ENCODE measurements at places on chromosomes 7 and 10.

DNA sequence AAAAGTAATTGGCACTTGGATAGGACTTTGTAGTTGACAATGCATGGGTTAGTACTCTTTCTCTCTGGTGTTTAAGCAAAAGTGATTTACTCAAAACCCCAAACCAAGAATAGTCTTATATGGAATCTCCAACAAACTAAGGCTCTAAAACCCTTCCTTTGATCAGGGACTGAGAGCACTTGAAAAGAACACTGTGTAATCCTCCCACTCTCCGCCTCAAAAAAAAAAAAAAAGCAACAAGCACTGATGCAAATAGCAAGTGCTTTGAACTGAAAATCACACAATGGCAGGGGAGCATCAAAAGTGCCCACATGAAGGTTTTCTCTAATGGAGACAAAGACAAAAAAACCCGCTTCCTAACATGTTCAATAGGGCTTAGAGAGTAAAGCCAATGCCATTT is 467.9 kb upstream of the AUTS2 start:
- no peaks in the 10 kb centered on the region for H3K27me3 ChIP-seq
- H3K4me3 ChIP-seq = no peak overlapping the region
- H3K27ac ChIP-seq = no peak overlapping the region
- DNase-seq = no peak
- no peaks in the 10 kb centered on the region for H3K4me1 ChIP-seq

DNA sequence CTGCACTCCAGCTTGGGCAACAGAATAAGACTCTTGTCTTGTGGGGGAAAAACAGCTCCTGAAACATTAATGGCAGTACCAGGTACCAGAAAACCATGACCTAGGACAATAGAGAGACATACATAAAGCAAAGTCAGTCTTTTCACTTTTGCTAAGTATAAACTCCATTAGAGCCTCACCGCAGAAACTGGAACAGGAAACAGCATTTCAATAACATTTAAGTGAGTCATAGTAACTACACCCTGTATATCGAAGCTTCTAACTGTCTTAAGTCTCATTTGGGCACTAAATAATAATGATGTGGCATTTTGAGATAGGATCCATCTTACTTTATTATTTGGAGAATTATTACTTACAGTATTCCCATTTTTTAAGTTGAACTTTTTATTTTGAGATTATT is 517.8 kb upstream of the CELF2 start:
- no peaks in the 10 kb centered on the region for H3K4me1 ChIP-seq
- H3K36me3 ChIP-seq = no peaks in the 10 kb centered on the region
- no peak for DNase-seq
- H3K4me3 ChIP-seq = no peak overlapping the region
- no peaks in the 10 kb centered on the region for H3K27me3 ChIP-seq

DNA sequence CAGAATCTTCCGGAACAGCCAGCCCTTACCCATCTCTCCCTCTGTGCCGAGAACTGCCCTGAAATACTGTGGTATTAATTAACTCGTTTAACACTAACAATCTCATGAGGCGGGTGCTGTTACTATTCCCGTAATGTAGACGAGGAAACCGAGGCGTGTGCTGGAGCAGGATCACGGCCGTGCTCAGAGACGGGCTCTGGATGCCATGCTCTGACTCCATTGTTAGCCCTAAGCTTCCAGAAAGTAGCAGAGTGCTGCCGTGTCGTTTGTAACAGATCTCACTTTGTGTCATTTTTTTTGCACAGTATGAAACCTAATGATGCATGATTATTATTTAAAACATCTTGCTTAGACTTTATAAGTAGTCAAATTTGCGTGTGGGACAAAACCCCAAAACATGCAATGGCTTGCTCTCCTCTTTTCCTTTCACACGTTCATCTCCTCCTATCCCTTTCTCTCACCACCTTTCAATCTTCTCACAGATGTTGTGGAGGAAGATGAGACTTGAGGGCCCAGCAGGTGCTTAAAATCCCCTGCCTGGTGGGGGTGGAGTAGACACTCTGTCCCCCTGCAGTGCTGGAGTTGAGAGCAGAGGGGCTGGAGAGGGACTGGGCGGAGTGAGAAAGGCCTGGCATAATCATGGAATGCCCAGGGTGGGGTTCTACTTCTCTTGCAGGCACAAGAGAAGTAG is 482 bp upstream of the ACTR3C start:
- H3K27me3 ChIP-seq = no peaks in the 10 kb centered on the region
- peaks cover 29% of the 10 kb centered on the region for H3K36me3 ChIP-seq
- H3K27ac ChIP-seq = peak overlapping the region; percentile 88

GRCh38 chr10:78641693-78642092 is 427.1 kb upstream of the ZMIZ1 start:
- H3K27me3 ChIP-seq = no peaks in the 10 kb centered on the region
- no peak overlapping the region for H3K4me3 ChIP-seq
- DNase-seq = no peak
- no peaks in the 10 kb centered on the region for H3K36me3 ChIP-seq

- H3K27me3 ChIP-seq = no peaks in the 10 kb centered on the region
- no peak overlapping the region for H3K4me3 ChIP-seq
- H3K36me3 ChIP-seq = no peaks in the 10 kb centered on the region
- no peaks in the 10 kb centered on the region for H3K4me1 ChIP-seq
- DNase-seq = no peak
- H3K27ac ChIP-seq = no peak overlapping the region
Measured at GRCh38 chr10:116810120-116810500, 39.2 kb upstream of the ENO4 start.

GRCh38 chr10:17161775-17162174 is 32.2 kb upstream of the CUBN start:
- H3K27ac ChIP-seq = no peak overlapping the region
- H3K4me1 ChIP-seq = no peaks in the 10 kb centered on the region
- no peak overlapping the region for H3K4me3 ChIP-seq
- no peaks in the 10 kb centered on the region for H3K27me3 ChIP-seq
- no peaks in the 10 kb centered on the region for H3K36me3 ChIP-seq

DNA sequence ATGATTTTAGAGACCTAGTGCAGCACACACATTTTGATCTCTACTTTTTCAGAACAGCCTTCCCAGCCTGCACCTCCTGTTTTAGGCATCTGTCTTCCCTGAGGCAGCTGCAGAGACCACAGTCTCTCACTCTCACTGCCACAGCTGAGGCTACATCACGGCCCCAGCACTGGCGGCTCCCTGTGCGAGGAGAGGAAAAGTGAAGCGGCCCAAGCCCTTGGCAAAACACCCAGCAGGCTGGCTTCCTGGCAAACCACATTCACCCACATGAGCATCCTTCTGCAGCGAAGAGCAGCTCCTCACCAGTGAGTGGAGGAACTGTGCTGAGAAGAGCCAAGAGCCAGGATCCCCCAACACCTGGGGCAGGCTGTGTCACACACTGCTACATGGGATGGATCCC is 14.0 kb downstream of the HUS1 start:
- no peak overlapping the region for H3K27ac ChIP-seq
- H3K36me3 ChIP-seq = peaks cover 84% of the 10 kb centered on the region
- H3K4me1 ChIP-seq = peaks cover 4% of the 10 kb centered on the region
- H3K4me3 ChIP-seq = no peak overlapping the region
- no peak for DNase-seq

DNA sequence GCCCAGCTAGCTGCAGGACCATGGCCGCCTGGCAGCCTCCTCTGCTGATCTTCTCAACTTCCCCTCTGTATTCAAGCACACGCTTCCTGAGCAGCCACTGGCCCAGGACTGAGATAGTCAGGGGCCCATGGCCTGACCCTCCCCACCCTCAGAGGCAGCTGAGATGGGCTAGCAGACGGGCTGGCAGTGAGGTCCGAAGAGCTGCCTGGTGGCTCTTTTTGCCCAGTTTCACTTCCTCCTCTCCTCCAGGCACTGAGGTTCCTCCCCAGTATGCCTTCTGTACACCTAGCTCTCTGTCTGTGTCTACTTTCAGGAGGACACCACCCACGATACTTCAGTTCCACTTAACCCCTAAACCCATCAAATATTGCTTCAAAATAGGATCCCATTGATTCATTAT is 395.6 kb downstream of the TNS3 start:
- no peaks in the 10 kb centered on the region for H3K27me3 ChIP-seq
- DNase-seq = peak; percentile 75
- no peaks in the 10 kb centered on the region for H3K36me3 ChIP-seq
- H3K4me3 ChIP-seq = no peak overlapping the region
- no peak overlapping the region for H3K27ac ChIP-seq

DNA sequence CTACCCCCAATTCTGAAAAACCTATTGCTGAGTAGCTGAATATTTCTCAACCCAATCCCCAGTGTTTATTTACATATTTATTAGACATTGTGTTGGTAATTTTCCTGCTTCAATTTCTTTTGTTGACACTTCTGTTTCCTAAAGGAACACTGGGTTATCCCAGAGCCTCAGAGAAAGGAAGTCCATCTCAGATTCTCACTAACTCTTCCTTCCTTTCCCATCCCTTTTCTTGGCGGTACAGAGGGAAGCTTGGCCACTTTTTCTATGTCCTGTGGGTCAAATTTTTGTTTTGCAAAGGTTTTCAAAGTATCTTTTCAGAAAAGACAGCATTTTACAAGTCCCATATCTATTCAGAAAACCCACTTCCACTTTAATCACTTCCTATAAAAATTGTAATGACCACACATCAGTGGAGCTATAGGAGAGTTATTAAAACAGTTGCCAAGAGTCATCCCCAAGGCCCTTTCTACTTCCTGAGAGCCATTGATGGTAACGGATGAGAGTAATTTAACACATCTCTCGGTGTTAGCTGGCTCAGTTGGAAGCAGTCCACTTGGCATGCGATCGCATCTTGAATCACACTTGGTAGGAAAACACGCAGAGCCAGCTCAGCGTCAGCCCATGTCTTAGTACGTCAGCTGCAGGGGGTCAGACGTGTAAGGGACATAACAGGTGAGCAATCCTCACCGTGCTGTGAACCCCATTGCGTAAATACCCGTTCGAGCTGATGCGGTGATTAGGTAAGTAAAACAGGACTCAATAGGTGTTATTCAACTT is 231.1 kb upstream of the ADARB2 start:
- no peak for DNase-seq
- H3K27me3 ChIP-seq = no peaks in the 10 kb centered on the region

GRCh38 chr10:21068026-21068656 is 171.0 kb upstream of the NEBL start:
- no peaks in the 10 kb centered on the region for H3K36me3 ChIP-seq
- H3K27ac ChIP-seq = no peak overlapping the region
- H3K4me3 ChIP-seq = no peak overlapping the region
- DNase-seq = no peak

- no peak overlapping the region for H3K4me3 ChIP-seq
- H3K36me3 ChIP-seq = peaks cover 6% of the 10 kb centered on the region
- H3K27ac ChIP-seq = no peak overlapping the region
- no peaks in the 10 kb centered on the region for H3K4me1 ChIP-seq
- no peaks in the 10 kb centered on the region for H3K27me3 ChIP-seq
- DNase-seq = no peak
Measured at GRCh38 chr10:71819985-71820384, 31.1 kb downstream of the PSAP start.

Measured in B cell (primary cell).